Effector memory CD8-positive, alpha-beta T cell (primary cell): ENCODE measurements at places on chromosomes 16 and 17.

GRCh38 chr17:4796552-4796920 is 572 bp downstream of the PSMB6 start:
- no peak for DNase-seq

DNA sequence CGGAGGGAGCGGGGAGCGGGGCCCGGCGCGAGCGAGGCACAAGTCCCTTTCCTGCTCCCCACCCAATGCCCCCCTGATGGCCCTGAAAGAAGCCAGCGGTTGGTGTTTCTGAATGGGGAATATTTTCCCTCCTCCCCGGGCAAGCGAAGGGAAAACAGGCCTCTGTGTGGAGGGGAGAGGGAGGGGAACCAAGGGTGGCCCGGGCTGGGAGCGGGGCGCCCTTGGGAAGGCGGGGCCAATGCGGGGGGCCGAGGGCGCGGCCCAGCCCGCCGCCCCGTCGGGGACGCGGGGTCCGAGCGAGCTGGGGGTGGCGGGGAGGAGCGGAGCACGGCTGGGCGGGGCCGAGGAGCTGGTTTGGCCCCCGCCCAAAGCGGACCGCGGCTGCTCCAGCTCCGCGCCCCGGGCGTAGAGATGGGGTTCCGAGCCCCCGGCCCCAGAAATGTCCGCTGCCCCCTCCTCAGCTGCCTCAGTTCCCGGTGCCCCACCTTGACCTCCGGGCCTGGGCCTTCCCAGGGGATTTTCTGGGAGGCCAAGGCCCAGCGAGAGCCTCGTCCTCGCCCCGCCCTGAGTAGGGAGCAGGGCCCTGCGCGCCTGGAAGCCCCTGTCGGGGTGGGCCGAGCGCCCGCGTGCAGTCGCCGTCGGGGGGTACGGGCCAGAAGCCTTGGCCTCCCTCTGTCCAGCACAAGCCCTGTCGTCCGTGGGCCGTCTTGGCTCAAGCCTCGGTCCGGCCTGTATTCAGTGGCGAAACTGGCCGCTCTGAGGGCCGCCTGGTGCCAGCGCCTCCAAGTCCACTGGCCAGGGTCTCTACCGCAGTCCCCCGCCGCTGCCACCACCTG is 3.9 kb upstream of the HEXIM1 start:
- DNase-seq, result no peak

GRCh38 chr17:31308372-31309334 is 5.2 kb downstream of the EVI2B start:
- no peak for DNase-seq

DNA sequence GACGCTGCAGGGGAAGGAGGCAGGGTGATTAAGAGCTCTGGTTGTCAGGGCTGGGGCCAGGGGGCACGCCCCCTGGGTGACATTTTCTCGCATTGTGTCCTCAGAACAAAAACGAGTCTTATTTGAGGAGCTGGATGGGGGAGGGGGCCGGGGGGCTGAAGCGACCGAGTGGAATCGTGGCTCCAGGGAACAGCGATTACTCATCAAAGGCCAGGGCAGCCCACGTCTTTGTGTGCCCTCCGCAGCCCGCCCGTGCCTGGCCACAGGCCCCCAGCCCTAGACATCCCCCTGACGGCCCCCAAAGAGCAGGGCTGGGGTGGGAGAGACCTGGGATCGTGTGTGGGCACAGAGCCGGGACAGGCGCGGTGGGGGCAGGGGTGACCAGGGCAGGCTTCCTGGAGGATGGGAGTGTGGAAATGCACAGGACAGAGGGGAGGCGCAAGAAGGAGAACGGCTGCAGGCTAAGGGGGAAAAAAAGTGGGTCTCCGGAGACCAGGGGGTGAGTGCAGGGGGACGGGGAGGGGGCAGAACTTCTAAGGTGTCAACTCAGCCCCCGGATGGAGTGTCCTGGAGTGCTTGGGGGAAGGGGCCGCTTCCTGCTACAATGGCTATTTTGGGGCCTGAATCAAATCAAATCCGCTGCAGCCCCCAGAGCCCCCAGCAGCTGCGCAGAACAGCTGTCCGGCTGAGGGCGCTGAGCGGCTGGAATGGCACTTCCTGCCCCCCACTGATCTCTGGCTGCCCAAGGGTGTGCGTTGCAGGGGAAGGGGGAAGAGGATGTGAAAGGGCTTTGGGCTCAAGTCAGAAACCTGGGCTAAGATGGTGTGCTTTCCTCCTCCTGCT is 24.0 kb upstream of the PHB1 start:
- no peak for DNase-seq

DNA sequence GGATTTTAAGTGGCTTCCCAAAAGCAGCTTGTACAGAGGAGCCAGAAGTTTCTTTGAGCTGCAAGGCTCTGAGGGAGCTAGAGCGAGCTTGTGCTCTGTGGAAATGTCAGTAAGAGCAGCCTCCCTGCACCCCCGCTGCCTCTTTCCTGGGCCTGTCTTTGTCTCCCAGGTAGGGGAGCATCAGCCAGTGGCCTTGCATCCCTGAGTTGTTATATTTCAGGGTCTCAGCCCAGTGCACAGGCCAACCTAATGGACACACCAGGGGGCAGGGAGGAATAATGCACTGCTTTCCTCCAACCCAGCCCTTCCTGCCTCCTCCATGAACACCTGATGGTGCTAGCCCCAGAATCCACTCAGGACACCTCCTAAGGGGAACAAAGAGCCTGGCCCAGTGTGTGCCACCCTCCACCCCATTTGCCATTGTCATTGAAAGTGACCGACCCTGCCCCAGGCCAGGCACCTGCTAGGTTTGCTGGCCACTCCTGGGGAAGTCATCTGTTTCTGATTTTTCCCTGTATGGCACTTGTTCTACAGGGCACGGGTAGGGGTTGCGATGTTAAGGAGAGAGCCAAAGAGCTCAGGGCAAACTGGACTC is 6.3 kb downstream of the TPPP3 start:
- DNase-seq, result no peak

DNA sequence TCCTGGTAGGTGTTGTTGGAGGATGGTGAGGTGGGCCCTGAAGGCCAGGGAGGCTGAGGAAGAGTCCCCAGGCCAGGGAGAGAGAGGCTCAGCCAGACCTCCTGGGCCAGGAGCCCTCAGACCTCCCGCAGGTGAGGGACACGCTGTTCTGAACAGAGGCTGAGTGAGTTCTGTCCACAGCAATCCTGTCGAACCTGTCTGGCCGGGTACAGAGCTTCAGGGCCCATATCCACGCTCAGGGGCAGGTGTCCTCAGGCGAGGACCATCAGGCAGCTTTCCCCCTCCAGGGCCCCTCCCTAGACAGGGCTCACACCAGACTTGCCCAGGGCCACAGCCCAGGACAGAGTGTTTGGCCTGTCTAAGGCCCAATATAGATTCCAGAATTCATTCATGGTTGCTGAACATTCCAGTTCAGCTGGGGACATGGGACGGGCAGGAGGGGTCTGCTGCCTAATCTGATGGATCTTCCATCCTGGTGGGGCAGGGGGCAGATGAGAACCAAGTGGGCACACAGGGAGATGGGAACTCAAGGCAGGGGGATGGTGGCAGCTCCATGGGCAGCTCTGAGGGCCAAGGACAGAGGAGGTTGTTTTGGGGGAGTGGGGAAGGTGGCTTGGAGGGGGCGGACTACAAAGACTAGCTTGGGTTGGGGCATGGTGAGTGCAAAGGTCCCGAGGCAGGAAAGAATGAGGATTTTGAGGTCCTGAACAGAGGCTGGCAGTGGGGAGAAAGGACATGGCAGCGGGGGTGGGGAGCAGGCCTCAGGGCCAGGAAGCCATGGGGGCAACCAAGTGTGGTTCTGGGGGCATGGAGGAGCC is 23.4 kb upstream of the MPRIP start:
- DNase-seq, result no peak

- no peak for DNase-seq
These were observed 196.8 kb downstream of the CNTNAP4 start for GRCh38 chr16:76474048-76474447.

DNA sequence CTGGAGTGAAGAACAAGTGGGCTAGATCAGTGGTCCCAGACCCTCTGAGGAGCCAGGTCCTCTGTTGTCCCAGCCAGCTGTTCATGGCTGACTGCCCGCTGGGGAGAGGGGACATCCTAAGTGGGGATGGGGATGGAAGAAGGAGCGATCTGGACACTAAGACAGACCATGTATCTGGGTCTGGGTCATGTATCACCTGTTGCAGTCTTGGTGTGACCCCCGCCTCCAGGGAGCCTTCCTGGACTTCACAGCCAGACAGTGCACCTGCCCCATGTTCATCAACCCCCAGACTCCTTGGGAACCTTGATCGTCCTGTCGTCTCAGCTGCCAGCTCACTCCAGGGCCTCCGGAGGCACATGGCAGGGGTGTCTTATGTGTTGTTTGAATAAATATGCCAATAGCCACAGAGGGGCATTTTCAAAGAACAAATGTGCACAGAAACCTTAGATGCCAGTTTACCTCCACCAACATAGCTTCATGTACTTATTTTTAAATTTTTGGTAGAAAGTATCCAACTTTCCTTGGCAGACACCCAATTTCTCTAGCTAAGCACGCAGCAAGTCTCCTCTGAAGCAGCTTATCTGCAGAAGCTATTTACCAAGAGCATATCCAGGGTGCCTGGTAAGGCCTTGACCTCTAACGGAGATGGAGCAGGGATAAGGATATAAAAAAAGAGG is 43.2 kb downstream of the CRISPLD2 start:
- DNase-seq, result no peak

- no peak for DNase-seq
These were observed 48.2 kb downstream of the IL21R start for GRCh38 chr16:27450196-27450549.

- no peak for DNase-seq
These were observed 59.2 kb downstream of the CNGB1 start for GRCh38 chr16:57911743-57912142.

- DNase-seq, result no peak
These were observed 24.5 kb downstream of the FBXO39 start for GRCh38 chr17:6800422-6801027.

- no peak for DNase-seq
These were observed 49.9 kb downstream of the NT5M start for GRCh38 chr17:17352836-17353624.

DNA sequence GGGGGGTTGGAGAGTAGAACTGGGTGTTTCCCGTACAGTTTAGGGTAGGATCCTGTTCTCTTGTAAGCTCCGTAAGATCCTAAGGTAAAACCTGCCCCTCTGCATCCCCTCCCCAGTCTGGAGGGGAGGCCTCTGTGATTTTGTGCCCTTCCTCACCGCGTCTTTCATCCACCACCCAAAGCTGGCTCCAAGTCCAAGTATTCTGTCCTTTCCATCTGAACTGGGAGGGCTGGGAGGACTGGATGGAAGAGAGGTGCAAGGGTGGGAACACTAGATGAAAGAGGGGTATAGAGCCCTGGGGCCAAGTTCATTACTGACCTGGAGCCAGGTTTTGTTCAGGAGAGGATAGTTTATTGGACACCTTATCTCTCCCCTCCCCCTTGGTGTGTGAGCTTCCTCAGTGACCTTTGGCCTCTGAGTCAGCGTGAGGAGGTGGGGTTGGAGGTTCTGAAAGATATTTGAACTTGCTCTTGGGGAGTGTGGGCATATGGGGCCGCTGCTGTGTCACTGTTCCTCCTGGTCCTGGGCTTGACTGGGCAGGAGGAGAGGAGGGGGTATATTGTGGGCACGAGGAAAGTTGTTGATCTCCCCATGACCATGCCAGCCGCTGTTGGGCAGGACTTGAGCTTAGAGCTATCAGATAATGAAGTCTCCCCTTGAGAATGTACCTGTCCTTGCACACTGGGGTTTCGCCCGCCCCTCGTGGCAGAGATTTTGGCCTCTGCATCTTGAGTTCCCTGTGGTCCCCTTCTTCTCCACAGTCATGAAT is 1.6 kb downstream of the LASP1 start:
- DNase-seq, result peak; percentile 50

DNA sequence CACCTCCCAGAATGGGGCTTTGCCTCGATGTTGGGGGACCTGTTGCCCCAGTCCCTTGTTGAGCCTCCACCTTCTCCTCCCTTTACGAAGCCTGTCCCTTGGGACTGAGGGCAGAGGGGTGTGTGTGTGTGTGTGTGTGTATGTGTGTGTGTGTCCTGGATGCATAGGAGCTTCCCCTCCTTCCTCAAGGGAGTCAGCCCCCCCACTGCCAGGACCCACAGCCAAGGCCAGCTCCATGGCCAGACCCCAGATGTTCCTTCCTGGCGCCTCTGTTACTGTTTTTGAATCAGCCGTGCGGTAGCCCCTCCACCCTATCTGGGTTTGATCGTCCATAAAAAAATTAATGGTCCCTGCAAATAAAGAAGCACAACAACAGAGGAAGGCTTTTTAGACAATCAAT is 17.7 kb upstream of the DOK4 start:
- no peak for DNase-seq

GRCh38 chr17:41024697-41025096 is 2.3 kb downstream of the KRTAP1-5 start:
- no peak for DNase-seq

GRCh38 chr17:81095383-81095762 is 60.4 kb downstream of the BAIAP2 start:
- no peak for DNase-seq

DNA sequence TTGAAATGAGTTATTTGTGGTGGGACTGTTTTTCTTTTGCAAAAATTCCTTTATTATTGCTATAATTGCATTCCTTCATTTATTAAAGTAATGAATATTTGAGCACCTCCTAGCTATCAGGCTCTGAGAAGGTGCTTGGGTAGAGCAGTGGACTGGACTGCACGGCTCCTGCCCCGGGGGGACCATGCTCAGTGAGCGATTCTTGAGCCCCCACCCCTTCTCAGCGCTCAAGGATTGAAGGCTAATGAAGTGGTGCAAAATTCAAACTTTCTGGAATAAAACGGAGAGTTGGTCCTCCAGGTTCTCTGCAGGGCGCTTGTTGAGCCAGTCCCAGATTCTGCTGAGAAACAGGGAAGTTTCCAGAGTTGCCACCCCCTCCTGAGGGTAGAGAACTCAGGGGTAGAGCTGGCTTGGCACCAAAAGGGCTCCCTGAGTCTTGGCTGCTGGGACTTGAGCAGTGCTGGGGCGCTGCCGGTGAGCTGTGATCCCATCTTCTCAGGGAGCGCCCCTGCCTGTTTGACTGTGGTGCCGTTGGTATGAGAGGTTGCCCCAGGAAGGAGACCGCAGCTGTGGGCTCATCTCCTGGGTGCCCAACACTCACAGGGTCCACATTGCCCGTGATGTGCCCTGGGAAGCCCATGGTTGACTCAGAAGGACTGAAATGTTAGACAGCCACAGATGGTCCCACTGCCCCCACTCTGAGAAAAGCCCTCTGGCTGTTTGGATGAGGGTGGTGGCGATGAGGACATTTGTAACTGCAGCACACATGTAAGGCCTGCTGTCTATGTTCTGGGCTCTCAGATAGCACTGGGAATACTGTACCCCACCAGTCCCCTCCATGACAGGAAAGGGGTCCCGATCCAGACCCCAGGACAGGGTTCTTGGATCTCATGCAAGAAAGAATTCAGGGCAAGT is 20.0 kb downstream of the KSR1 start:
- no peak for DNase-seq

GRCh38 chr16:2048116-2048543 is 345 bp downstream of the TSC2 start:
- DNase-seq, result no peak

- DNase-seq, result no peak
These were observed 52.0 kb downstream of the RNF213 start for GRCh38 chr17:80312621-80313135.

GRCh38 chr17:77279448-77280303 is 138.9 kb downstream of the SEC14L1 start:
- no peak for DNase-seq

- no peak for DNase-seq
These were observed 79.8 kb downstream of the ZNF423 start for GRCh38 chr16:49776085-49776595.
